Spinal cord (tissue), 10 donors: ENCODE measurements at places on chromosomes 1 and 21.

DNA sequence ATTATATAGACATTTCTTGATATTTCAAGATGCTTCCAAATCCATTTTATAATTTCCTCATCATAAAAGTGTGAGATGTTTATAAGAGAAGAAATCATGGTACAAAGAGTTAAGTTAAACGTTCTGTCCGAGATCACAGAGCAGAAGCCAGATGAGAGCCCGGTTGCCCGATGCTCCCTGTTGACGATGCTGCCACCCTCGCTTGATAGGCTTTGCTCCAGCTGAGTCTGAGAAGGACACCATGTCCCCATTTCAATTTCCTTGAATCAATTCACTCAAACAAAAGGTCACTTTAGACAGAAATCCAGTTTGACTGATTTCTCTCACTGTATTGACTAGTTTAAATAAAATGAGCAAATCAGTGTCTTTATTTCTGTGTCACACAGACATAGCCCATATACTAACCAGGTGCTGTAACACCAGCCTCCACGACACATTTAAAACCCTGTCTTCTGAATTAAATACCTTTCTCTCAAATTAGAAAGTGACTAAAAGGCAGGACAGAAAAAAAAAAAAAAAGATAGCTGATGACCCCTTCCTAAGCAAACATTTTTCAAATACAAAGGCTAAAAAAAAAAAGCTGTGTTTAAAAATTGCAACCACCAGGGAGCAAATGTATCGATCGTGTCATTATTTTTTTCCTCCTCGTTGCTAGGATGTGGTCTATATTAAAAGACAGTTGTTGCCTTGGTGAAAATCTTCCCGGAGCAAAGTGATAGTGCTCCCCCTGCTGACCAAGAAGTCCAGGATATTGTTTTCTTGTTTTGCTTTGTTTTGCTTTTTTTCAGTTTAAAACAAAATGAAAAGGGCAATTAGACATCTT is 35.2 kb downstream of the DNASE2B start:
- no peak overlapping the region for H3K27ac ChIP-seq
- peak; percentile 52 for DNase-seq
- H3K4me1 ChIP-seq: peaks cover 3% of the 10 kb centered on the region
- H3K4me3 ChIP-seq: peak overlapping the region; percentile 34
- H3K36me3 ChIP-seq: no peaks in the 10 kb centered on the region
- no peaks in the 10 kb centered on the region for H3K27me3 ChIP-seq

DNA sequence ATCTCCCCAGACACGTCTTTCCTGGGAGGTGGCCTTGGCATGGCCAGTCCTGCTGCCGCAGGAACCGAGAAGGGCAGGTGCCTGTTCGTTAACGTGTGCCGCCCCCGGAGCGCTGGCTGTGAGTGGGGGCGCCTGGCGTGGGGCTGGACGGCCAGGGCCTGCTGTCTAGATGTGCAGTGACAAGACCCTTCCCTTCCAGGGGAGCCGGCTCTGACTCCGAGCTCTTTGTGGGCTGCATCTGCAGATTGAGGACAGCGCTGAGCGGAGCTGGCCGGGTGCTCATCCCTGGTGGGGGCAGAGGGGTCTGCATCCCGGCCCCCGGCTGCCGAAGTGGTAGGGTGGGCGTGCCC is 13.0 kb downstream of the COL18A1 start:
- H3K4me3 ChIP-seq: no peak overlapping the region
- peaks cover 18% of the 10 kb centered on the region for H3K36me3 ChIP-seq
- H3K4me1 ChIP-seq: peaks cover 69% of the 10 kb centered on the region
- no peak overlapping the region for H3K27ac ChIP-seq

DNA sequence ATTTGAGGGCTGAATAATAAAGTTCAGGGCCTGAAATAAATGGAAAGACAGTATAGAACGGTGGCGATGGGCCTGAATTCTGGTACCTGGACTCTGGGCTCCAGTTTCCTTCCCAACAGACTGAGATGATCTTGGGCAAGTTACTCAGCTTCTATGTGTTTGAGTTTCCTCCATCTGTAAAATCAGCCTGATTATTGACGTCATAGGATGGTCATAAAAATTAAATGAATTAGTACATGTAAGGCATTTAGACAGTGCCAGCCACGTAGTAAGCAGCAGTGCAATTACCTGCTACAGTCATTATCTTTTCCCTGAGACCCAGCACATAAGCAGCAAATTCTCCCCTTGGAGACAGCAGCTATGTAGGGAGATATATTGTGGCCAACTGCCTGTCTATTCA is 260.9 kb downstream of the NTNG1 start:
- no peaks in the 10 kb centered on the region for H3K4me1 ChIP-seq
- H3K4me3 ChIP-seq: no peak overlapping the region
- no peaks in the 10 kb centered on the region for H3K36me3 ChIP-seq
- no peak for DNase-seq

GRCh38 chr1:84745857-84746256 is 55.6 kb upstream of the SSX2IP start:
- H3K36me3 ChIP-seq: no peaks in the 10 kb centered on the region
- H3K27me3 ChIP-seq: no peaks in the 10 kb centered on the region
- H3K27ac ChIP-seq: no peak overlapping the region
- no peak for DNase-seq

DNA sequence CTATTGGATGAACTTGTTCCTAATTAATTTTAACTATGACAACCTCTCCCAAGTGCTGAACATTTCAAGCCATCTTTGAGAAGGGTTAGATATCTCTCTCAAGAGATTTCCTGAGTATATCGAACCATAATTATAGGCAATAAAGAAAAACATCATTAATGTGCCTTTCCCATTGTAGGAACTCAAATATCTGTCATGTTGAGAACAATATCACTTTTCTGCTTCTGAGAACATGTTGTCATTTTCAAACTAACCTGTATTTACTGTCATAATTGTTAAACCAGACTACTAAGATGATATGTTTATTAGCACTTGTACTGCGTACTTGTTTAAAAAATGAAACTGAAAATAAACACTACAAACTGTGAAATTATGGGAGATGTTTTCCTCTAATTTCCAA is 4.3 kb downstream of the EPS15 start:
- no peaks in the 10 kb centered on the region for H3K36me3 ChIP-seq
- H3K27me3 ChIP-seq: no peaks in the 10 kb centered on the region
- DNase-seq: no peak
- no peak overlapping the region for H3K4me3 ChIP-seq
- H3K4me1 ChIP-seq: peaks cover 8% of the 10 kb centered on the region

- H3K27me3 ChIP-seq: no peaks in the 10 kb centered on the region
- no peak overlapping the region for H3K27ac ChIP-seq
- H3K4me1 ChIP-seq: no peaks in the 10 kb centered on the region
- no peak for DNase-seq
Measured at GRCh38 chr1:29649189-29650040, 413.1 kb downstream of the PTPRU start.

DNA sequence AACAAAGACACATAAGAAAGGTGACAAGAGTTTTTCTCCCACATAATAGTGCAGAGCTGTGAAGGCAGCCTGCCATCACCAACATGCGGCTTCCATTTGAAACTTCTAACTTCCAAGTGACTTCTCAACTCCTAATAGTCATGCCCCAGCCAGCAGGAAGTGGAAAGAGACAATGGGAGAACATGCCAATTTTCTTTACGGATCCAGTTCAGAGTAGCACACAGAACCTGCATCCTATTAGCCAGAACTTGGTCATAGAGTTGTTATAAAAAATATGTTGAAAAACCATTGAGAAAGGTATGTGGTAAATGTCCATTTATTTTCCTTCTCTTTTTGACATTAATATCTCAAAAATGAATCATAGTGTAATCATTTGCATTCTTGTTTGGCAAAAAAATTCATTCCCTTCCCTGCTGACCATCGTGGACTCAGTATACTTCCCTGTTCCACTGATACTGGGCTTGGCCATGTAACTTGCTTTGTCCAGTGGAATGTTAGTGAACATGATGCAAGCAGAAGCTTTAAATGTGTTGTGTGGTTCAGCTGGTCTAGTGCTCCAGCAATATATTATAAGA is 197.4 kb downstream of the SEC16B start:
- no peak overlapping the region for H3K27ac ChIP-seq
- H3K4me1 ChIP-seq: peaks cover 3% of the 10 kb centered on the region
- no peaks in the 10 kb centered on the region for H3K27me3 ChIP-seq
- H3K4me3 ChIP-seq: no peak overlapping the region

DNA sequence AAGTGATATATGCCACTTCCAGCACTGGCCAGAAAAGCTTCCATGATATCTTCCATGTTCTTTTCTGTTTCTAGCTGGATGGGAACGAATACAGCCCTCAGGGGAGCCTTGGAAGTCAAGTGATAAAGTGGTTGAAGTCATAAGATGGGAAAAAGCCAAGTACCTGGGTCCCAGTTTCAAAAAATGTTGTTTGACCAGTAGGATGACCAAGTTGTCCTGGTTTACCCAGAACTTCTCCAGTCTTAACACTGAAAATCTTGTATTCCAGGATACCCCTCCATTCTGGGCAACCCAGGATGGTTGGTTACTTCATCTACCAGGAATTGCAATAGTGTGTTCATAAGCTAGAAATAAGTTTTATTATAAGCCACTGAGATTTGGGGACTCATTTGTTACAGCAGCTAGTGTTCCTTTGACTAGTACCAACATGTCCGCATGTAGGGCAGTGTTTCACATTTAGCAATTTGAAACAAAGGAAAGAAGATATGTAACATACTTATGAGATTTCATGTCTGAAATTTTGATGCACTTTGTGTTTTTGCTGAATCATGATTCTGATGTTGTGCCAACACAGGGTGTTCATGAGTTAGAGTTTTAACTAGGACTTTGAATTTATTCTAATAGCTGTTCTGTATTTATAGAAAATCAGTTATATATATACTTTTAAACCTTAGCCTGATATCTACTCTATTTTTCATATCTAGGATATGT is 139.9 kb downstream of the TPR start:
- H3K27ac ChIP-seq: no peak overlapping the region
- no peak overlapping the region for H3K4me3 ChIP-seq
- no peaks in the 10 kb centered on the region for H3K27me3 ChIP-seq

- H3K27ac ChIP-seq: no peak overlapping the region
- no peaks in the 10 kb centered on the region for H3K27me3 ChIP-seq
- H3K4me3 ChIP-seq: no peak overlapping the region
- no peak for DNase-seq
- no peaks in the 10 kb centered on the region for H3K36me3 ChIP-seq
- H3K4me1 ChIP-seq: no peaks in the 10 kb centered on the region
Measured at GRCh38 chr1:199155166-199156019, 516.6 kb downstream of the PTPRC start.

DNA sequence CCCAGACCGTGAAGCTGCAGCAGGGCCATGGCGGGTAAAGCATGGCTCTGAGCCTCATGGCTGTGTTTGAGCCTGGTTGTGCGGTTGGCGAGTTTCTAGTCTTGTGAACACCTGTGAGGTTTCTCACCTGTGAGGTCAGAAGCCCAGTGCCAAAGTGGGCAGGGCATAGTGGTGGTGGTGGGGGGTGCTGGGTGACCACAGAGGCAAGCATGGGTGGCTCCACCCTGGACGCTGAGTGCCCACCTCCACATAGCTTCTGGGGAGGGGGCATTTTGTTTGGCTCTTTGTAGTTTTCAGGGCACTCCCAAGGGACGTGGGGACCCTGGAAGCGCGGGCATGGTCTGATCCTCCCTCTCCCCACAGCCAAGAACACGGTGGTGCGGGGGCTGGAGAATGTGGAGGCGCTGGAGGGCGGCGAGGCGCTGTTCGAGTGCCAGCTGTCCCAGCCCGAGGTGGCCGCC is 91.1 kb downstream of the TRIM11 start:
- H3K27me3 ChIP-seq: no peaks in the 10 kb centered on the region
- DNase-seq: no peak
- no peaks in the 10 kb centered on the region for H3K4me1 ChIP-seq
- H3K4me3 ChIP-seq: no peak overlapping the region

DNA sequence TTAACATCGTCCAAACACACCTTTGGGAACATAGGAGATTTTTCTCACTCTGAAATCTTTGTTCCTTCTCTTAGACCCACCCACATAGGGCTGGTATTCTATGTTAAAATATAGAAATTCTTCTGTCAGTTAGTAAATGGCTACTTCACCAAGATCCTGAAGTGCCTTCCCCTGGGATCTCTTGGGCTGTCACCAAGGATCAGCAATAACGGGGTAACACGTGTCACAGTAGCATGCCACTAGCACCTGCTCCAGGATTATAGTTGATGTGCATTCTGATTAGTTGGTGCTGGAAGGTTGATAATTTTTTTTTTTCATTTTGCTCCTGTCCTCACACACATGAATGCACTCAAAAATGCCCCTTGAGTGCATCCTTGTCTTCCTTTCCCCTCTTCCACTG is 298.7 kb downstream of the NTNG1 start:
- H3K27ac ChIP-seq: no peak overlapping the region
- no peaks in the 10 kb centered on the region for H3K27me3 ChIP-seq
- no peak overlapping the region for H3K4me3 ChIP-seq
- no peaks in the 10 kb centered on the region for H3K4me1 ChIP-seq
- DNase-seq: no peak

GRCh38 chr1:114122941-114123618 is 30.6 kb downstream of the SYT6 start:
- no peak for DNase-seq
- H3K27ac ChIP-seq: no peak overlapping the region
- peaks cover 32% of the 10 kb centered on the region for H3K4me1 ChIP-seq
- no peaks in the 10 kb centered on the region for H3K27me3 ChIP-seq
- no peak overlapping the region for H3K4me3 ChIP-seq

- no peak overlapping the region for H3K4me3 ChIP-seq
- no peaks in the 10 kb centered on the region for H3K36me3 ChIP-seq
- no peaks in the 10 kb centered on the region for H3K4me1 ChIP-seq
- peak overlapping the region; percentile 43 for H3K27ac ChIP-seq
- DNase-seq: peak; percentile 49
- no peaks in the 10 kb centered on the region for H3K27me3 ChIP-seq
Measured at GRCh38 chr1:184329962-184330868, 56.6 kb upstream of the C1orf21 start.

DNA sequence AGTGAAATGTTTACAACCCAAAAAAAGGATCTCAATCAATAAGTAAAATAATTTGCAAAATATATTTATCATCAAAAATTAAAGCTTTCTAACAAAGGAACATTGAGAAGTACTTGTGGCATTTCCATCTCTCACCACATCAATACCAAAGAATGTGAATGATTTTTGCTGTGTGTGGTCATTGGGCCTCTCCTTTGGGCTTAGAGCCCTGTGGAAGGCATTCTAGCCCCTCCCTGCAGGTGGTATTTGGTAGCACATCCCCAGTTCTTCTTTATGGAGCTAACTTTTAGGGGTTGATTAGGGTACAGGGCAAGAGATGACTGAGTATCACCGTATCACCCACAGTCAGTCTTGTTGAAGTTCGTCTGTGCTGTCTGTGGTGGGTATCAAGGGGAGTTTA is 294.1 kb upstream of the SGIP1 start:
- H3K36me3 ChIP-seq: no peaks in the 10 kb centered on the region
- peaks cover 14% of the 10 kb centered on the region for H3K4me1 ChIP-seq
- no peak overlapping the region for H3K4me3 ChIP-seq
- no peak for DNase-seq
- no peak overlapping the region for H3K27ac ChIP-seq

DNA sequence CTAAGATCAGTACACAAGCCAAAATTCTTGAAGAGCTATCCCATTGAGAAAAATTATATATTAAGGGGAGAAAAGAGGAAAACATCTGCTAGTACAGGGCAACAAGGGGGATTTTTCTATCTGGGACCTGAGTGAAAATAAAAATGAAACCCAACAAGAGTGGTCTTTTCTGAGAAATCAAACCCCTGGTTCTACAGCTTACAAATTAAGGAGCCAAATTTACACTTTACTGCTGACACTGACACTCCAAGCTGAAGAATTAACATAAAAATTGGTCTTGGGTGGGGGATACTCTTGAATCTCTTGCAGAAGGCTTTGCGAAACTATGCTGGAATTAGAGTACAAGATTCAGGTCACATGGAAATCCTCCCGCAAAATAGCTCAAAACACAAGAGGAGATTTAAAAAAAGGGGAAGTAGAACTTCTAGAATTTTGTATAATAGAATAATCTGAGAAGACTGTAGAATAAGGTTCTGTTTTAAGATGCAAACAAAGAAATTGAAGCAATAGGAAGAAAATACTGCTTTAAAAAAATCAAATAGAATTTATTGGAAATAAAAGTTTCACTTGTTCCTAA is 32.1 kb upstream of the HSPA13 start:
- DNase-seq: no peak
- H3K4me3 ChIP-seq: no peak overlapping the region
- no peaks in the 10 kb centered on the region for H3K4me1 ChIP-seq
